ENCODE measurements at places on chromosomes 3 and 15.

GRCh38 chr15:91942720-91943394 is 89.3 kb downstream of the SLCO3A1 start:
- DNase-seq: no peak

- DNase-seq: no peak
These were observed 111.5 kb upstream of the FLNB start for GRCh38 chr3:57896691-57897090.

DNA sequence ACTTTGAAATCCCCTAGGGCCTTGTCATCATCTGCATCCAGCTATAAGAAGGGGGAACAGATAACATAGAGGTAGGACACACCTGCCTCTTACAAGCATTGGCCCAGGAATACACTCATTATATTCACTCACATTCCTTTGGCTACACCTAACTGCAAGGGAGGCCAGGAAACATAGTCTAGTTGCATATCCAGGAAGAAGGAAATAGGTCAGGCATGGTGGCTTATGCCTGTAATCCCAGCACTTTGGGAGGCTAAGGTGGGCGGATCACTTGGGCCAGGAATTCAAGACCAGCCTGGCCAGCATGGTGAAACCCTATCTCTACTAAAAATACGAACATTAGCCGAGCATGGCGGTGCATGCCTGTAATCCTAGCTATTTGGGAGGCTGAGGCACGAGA is 48.8 kb downstream of the GTPBP8 start:
- no peak for DNase-seq

DNA sequence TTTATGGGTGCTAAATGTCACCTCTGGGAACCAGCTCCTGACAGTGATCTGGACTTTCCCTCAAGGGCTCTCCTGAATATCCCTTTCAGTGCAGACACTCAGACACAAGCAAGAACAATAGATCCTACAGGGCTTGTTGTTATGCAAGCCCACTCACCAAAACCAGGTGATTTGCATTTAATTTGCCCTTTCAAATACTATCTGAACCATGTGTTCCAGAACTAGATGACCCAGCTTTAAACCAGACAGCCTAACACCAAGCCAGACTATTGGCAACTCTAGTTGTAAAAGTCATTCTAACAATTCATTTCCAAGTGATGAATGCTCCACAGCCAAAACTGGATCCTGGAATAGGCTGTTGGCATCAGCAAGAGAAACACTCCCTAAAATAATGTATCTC is 5.6 kb upstream of the ATP8B4 start:
- no peak for DNase-seq

All from activated CD8-positive, alpha-beta memory T cell treated with anti-CD3 and anti-CD28 coated beads for 1 hour (primary cell).